ENCODE measurements at places on chromosomes 3 and 15.

DNA sequence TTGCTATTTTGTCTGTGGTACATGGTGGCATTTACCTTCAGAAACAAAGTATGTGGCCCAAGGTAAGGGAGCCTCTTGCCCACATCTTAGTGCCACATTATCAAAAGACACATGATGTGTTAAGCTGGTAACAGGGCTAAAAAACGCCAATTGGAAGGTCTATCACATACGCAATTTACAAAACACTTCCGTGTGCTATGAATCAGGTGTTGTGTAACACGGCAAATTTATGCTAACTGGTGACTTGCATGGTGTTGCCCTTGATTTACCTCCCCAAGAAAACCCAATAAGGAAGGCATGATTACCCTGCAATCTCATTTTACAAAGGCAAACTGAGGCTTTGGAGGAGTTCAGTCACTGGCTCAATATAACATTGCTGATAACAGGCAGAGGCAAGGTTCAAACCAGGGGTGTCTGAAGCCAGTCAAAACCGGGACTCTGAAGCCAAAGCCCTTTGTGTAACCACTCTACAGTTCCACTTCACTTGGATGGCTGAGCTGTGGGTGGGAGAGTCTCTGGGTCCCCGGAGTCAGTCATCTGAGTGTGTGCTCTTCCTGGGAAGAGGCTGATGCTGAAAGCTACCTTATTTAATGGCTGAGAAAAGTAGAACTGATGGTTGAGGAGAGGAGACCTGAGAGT is 103.9 kb upstream of the BCL6 start:
- DNase-seq: no peak

DNA sequence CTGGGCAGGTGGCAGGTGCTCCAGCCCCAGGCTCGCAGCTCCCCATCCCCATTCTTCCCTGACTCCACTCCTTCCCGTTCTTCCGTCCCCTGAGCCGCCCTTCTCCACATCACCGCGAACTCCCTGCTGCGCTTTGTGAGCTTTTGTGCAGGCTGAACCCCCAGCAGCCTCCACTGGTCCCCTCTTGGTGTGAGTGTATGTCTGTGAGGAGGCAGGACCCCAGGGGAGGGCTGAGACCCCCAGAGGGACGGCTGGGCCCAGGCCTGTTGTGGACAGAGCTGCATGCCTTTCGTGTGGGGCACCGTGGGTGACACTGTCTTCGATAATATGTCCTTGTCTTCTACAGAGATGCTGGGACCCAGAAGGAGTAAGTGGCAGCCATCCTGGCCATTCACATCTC is 7.3 kb upstream of the ITIH3 start:
- DNase-seq: no peak

DNA sequence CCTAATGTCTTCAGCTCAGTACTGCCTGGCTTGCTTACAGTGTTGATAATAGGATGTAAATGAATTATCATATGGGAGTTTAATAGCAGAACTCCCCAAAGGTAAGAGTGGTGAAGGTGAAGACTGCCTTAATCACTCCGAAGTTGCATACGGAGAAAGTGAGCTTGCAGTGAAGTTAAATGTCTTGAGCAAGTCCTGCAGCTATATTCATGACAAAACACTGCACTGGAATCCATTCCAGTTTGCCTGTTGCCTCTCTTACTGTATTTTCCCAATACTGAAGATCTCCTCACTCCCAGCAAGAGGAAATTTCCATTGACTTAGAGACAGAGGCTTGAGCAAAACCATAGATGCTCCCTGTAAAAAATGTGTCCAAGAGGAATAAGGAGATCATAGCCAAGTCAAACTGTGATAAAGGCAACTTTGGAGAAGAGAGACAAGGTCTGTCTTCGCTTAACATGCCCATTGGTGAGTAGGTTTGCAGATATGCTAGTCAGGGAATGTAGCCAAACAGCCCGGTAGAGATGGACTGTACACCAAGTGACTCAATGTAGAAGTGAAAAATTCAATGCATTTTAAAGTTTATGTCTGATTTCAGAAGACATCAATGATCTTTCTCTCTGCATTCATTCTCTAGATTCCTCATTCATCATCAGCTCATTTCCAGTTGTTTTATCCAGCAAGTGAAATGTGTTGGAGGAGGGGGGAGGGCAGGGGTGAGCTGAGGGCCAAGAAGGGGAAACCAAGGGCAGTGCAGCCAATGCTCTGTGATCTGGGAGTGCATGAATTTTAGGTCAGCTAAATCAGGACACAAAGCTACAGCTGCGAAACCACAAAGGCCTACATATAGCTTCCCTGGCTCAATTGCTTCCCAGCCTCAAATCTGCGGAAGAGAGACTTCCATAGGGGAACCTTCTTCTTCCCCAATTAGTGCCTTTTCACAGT is 667.1 kb upstream of the NR2F2 start:
- DNase-seq: no peak

GRCh38 chr15:76006136-76006778 is 6.0 kb downstream of the NRG4 start:
- no peak for DNase-seq

GRCh38 chr3:185939721-185940120 is 1.9 kb upstream of the TRA2B start:
- no peak for DNase-seq

GRCh38 chr3:141575879-141576743 is 89.3 kb downstream of the RASA2 start:
- DNase-seq: no peak

DNA sequence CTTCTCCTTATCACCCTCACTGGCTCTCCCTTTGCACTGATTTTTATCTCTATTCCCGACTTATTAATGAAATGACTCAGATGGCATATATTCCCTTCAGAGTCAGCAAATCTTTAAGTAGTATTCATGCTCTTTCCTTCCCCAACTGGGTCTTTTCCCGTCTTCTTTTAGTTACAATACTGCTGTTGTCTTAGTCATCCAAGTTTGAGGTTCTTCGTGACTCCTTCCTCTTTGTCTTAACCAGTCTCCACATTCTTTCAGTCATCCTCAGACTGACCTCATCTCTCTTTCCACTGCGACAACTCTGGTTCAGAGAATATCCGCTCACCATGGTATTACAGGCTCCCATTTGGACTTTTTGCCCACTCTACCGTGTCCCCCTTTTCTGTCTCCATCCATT is 12.4 kb downstream of the WDR5B start:
- DNase-seq: no peak

DNA sequence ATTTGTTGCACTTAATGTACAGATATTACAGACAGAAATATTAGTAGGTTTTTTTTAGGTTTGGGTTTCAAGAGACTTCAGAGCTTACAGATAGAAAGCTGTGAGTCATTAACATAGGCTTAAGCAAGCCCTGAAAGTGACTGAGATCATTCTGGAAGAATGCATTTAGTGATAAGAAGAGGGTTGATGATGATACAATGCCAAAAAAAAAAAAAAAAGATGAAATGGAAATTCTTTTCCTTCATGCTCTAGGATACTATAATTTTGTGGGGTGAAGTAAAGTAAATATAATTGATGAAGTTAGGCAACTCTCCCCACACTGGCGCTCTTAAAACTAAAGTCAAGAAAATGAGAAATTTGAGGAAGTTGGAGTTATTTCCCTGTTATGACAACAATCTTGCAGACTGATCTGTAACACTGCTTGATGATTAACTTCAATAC is 169.4 kb upstream of the ZNF385D start:
- no peak for DNase-seq

DNA sequence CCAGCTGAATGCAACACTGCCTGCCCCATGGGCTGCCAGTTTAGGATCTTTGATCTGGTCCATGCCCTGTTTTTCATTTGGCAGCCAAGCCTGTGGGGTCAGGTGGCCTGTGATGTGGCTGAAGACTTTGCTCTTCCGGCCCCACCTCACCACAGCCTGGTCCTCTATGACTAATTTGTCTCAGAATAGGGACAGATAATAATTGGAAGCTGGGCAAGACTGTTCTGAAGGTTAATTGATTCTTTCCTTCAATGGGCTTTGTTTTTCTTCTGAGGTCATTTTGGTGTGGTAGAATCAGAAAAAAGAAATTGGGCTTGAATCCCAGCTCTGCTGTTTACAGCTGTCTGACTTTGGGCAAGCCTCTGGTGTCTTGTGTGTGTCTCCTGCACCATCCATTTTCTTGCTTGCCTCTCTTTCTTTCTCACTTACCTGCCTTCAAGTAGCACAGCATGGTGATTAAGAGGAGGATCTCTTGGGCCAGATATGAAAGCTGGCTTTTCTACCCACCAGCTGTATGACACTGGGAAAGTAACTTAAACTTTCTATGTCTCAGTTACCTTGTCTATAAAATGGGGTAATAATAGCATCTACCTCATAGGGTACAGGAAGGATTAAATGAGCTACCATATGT is 24.2 kb downstream of the ABHD2 start:
- DNase-seq: no peak

DNA sequence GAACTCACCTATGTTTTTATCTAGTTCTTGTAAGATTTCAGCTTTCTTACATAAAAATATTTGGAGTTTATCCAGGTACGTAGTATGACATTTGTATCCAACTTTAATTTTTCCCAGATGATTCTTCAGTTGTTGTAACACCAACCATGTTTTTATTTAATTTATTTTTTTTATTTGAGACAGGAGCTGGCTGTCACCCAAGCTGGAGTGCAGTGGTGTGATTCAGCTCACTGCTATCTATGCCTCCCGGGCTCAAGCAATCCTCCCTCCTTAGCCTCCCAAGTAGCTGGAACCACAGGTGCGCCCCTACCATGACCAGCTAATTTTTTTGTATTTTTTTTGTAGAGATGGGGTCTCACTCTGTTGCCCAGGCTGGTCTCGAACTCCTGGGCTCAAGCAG is 6.6 kb downstream of the XYLB start:
- no peak for DNase-seq

- peak; percentile 16 for DNase-seq
These were observed 752 bp downstream of the C15orf39 start for GRCh38 chr15:75202251-75203016.
